ENCODE measurements at places on chromosomes 2 and 18.

GRCh38 chr2:108926561-108927380 lies 62.2 kb downstream of the EDAR start:
- DNase-seq: no peak

DNA sequence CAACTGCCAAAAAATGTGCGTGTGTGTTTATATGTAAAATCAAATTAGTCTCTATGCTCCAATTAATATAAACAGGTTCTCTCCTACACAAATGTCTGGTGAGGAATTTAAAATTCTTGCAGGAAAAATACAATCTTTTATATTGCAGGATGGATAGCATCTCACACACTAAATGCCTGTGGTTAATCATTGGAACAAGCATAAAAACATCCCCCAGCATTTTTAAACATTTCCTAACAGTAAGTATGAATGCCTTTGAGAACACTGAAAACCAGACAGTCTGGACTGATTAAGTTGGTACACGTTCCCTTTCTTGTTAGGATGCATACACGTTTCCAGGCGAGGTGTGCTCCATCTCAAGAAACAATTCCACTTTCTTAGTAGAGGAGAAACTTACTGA lies 29.9 kb upstream of the PDE1A start:
- DNase-seq: no peak

GRCh38 chr2:33652830-33653229 lies 53.7 kb upstream of the FAM98A start:
- no peak for DNase-seq

GRCh38 chr2:174568425-174568824 lies 29.2 kb downstream of the WIPF1 start:
- no peak for DNase-seq

- no peak for DNase-seq
Measured at GRCh38 chr2:122636097-122636496, 880.6 kb downstream of the TSN start.

DNA sequence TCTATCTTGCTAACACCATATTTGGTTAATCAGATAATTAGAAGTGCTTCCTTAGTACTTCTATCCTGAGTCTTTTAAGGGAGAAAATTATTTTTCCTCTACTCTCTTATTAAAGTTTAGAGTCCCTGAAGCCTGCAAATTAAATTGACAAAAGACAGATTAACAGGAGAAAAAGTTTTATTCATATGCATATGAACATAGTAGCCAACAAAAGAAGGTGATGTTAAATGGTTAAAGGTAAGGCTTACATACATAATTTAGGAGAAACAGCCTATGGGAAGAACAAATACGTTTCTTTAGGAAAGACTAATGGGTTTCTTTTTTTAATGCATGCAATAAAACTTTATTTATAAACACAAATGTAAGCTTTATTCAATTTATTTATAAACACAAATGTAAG lies 805.0 kb downstream of the CPS1 start:
- no peak for DNase-seq

DNA sequence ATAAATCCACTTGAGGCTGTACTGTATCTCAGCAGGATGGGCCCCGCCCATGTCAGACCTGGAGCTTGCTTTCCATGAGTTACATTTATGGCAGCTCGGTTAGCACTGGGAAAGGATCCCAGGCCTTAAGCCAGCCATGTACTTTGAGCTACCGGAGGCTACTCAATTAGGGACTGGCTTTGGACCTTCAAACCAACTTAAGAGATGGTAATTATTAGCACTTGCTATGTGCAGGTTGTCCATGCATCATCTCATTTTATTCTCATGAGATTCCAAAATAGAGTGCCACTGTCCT lies 64.4 kb downstream of the ACTR2 start:
- no peak for DNase-seq

- DNase-seq: no peak
Measured at GRCh38 chr2:203675086-203675485, 31.4 kb upstream of the CD28 start.

DNA sequence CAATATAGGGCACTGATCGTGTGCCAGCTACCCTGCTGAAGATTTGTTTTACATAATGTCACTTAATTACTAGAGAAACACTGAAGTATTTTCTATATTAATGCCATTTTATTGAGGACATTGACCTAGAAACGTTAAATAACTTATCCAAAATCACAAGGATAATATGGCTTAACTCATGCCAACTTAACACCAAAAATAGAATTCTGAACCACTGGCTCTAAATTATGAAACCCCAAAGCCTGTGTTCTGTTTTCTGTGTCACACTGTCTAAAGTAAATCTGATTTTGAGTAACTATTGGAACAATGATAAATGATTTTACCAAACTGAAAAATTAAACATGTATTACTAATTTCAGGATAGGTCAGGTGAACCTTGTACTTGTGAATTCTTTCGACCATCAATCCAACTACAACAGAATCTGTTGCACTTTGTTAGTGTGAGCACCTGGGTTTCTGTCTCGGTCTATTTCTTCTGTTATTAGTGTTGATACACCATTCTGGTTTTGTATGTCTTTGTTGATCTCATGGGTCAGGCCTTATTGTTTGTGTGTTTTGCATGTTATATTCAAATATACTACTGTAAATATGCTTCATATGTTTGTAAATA lies 48.2 kb upstream of the CCDC141 start:
- DNase-seq: no peak

DNA sequence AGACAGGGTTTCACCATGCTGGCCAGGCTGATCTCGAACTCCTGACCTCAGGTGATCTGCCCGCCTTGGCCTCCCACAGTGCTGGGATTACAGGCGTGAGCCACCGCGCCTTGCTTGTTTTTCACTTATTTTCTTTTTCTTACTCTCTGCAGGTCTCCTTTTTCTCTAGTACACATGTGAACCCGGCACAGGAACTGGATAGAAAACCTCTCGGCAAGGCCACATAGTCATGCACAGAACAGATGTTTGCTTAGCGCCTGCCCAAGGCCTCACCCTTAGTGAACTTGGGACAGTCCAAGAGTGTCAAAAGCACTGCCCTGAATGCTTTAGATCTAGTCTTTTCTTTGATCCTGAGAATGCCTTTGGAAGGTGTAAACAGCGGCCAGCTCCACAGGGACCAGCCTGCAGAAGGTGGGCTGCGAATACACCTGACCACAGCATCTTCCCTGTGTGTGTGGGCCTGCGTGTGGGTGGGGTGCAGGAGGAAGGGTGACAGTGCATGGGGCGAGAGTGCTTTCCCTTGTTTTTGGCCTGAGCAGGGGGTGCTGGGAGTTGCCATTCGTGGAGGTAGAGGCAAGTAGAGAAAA lies 27.0 kb downstream of the IMPA2 start:
- DNase-seq: no peak

DNA sequence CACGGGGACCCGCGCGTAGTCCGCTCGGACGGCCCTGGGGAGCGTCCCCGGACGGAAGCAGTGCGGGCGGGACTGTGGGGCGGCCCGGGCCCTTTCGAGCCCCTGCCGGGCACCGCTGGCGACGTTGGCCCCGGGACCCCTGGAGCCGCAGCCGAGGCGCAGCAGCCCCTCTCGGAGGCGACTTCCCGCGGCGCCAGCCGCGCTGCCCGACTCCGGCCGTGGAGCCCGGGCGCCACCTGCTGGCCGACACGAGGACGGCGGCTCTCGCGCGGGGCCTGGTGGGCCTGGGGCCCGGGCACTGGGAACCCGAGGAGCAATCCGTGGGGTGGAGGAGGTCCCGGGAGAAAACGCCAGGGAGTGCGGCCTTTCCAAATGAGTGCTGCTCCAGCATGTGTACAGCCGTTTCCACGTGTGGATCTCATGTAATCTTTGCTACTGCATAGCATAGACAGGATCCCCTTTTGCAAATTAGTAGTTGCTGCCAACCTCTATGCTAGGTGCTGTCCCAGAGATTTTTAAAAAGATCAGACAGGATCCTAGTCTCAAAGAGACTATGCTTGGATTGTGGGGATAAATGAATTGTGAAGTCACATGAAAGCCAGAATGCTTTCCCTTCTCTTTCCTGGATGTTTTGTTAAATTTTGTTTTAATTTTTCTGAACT lies 4.0 kb downstream of the ID2 start:
- DNase-seq: no peak

GRCh38 chr2:227503433-227504406 lies 31.8 kb downstream of the AGFG1 start:
- DNase-seq: no peak

GRCh38 chr2:115910270-115910669 lies 1467.8 kb downstream of the DPP10 start:
- DNase-seq: no peak

- DNase-seq: no peak
Measured at GRCh38 chr2:64442801-64443429, 11.0 kb upstream of the LGALSL start.

GRCh38 chr2:31580321-31581117 lies at the start of gene SRD5A2:
TSS of gene SRD5A2 (minus strand) at chr2:31580938. CDS start at chr2:31580900, 38 bp downstream.
- DNase-seq: no peak

DNA sequence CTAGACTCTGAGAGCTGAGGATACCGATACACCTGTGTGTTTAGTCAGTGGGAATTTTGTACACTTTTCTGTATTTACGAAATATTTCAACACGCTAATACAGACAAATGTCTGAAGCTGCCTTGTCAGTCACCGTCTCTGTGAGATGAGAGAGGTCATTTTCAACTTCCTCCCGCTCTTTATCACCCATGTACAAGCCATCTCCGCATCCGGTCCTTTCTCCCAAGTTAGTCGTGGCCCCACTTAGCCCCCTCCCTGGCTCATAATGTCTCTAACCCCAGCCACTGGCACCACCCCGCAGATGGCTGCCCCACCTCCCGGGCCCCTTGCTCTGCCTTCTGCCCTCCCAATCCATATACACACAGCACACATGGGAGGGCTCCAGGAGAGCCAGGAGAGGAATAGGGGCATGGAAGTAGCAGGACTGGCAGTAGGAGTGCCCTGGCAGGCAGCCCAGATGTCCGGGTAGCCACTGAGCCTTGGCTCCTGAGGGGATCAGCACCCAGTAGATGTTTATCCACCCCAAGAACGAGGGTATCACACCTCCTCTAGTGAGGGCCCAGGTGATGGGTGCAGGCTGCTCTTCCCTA lies 2.0 kb upstream of the RUFY4 start:
- no peak for DNase-seq

GRCh38 chr2:33552758-33553461 lies 46.2 kb downstream of the FAM98A start:
- no peak for DNase-seq

GRCh38 chr2:26621469-26622199 lies 19.5 kb downstream of the CIB4 start:
- no peak for DNase-seq

- no peak for DNase-seq
Measured at GRCh38 chr2:161586517-161587167, 37.6 kb upstream of the SLC4A10 start.

DNA sequence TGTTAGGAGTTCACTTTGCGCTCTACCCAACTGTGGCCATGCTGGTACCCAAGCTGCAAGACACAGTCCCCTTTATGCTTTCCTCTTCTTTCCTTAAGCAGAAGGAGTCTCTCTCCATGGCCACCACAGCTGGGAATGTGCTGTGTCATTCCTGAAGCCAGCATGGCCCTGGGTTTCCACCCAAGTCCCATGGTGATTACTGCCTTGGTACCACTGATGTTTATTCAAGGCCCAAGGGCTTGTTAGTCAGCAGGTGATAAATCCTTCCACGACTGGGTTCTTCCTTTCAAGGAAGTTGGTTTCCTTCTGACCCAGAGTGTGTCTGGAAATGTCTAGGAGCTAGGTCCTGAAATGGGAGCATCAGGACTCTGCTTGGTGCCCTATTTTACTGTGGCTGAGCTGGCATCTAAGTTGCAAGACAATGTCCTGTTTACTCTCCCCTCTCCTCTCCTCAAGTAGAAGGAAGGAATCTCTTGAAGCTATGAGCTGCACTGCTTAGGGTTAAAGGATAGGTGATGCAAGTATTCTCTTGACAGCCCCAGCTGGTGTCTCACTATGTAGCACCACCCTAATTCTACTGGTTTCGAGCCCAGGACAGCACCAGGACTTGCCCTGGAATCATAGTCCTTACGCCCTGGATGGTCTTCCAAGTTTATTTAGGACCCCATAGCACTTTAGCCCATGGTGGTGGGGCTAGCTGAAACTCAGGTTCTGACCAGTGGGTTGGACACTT lies 18.7 kb upstream of the NUP35 start:
- DNase-seq: no peak

DNA sequence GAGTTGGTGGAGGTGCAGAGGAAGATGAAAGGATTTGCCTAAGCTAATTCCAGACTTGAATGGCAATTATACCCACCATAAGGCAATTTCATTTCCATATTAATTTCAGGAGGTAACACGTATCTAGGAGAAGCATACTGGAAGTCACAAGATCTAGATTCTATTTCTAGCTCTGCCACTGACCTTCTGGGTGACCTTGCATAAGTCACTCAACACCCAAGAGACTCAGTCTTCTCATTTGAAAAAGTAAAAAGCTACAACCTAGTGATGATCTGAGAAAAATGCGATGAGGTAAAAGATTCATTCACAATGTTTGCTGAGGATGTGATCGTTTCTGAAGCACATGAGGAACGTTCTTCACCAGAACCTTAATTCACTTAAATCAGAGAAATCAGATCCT lies 55.9 kb downstream of the GRB14 start:
- DNase-seq: no peak

DNA sequence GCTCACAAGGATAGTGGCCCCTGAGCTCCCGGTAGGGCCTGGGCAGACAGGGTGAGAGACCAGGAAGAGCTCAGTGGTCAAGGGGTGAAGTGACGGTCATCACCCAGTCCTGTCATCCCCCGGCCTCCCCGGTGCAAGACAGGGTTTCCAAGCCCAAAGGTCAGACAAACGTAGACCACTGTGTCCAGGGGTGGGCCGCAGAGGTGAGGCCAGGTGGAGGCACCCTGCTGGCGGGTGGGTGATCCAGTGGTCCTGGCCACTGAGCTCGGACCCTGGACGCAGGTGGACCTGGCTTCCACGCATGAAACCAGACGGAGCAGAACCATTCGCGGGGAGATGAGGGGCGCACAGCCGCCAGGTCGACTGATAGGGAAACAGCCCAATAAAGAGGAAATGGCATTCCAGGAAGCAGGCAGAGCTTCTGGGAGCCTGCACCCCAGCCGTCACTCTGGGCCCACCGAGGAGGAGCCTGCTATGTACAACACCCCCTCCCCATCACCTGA lies 14.4 kb upstream of the SNED1 start:
- DNase-seq: no peak

DNA sequence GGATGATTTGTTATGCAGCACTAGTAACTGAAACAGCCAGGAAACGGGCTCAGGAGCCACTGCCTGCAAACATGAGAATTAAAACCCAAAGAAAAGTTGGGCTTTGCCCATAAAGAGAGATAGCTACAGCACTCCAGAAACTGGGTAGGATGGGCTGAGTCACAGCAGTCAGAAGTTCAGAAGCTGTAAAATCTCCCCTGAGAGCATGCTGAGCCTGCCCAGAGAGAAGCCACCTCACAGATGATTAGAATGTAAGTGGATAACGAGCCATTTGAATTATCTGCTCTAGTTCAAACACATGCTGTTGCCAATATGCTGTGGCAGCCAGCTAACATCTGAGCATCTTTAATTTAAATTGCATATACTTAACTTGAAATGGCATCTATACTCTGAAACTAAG lies 388.1 kb upstream of the ACVR2A start:
- no peak for DNase-seq

- no peak for DNase-seq
Measured at GRCh38 chr2:2836343-2837070, 505.4 kb upstream of the MYT1L start.
